ENCODE measurements at places on chromosomes 6 and 20.
A peak's percentile ranks its signal among the peaks of the same experiment; 100 is the strongest.

- DNase-seq: no peak
Measured at GRCh38 chr20:5949943-5950270, 426 bp downstream of the TRMT6 start.

DNA sequence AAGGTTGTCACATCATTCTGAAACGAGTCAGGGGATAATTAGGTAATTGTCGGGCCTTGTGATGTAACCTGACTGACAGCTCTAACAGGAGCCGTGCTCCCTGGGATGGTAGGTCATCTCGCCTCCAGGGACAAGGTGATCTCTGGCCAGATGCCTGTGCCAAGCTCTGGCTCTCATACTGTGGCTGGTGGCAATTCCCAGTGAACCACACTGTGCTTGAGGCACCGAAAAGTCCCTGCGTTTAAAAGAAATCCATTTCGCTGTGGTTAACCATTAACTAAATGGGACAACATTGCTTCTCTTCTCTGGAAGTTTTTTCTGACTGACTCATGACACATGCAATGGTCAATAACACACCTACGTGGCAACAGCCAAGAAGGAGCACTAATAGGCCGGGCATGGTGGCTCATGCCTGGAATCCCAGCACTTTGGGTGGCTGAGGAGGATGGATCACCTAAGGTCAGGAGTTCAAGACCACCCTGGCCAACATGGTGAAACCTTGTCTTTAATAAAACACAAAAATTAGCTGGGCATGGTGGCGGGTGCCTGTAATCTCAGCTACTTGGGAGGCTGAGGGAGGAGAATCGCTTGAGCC lies 669.2 kb downstream of the PRKN start:
- peak; percentile 70 for DNase-seq

GRCh38 chr20:5845681-5846615 lies 95.7 kb downstream of the SHLD1 start:
- no peak for DNase-seq

- DNase-seq: no peak
Measured at GRCh38 chr20:32433311-32434021, 75.3 kb downstream of the ASXL1 start.

DNA sequence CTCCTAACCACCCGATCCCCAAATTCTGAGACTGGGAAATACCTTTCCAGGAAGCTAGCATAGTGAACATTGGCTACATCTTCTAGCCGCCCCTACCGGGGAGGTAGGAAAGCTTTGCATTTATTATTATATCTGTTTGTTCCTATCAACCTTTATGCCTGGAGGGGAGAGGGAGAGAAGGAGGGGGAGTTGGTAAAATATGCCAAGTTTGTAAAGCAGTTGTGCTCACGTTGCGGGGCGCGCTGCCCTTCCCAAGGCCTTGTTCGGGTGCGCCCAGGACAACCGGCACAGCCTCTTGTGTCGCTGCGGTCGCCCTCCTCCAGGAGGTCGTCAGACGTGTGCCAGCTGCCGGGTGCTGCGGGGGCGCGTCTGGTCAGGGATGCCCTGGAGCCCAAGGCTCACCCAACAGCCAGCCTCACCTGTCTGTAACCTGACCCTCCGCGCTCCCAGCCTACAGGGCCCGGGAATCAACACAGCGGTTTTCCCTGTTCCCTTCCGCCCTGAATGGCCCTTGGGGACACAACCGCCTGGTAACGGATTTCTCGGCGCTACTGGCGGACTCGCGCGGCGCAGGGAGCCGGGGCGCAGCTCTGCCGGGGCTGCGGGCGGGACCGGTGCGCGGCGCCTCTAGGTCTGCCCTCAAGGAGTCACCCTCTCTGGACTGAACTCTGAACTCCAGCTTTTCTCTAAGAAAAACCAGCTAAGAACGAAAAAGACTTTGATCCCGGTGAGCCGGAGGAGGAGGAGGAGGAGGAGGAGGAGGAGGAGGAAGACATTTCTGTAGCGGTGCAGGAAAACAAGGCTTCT lies 1.1 kb upstream of the OVOL2 start:
- DNase-seq: no peak

DNA sequence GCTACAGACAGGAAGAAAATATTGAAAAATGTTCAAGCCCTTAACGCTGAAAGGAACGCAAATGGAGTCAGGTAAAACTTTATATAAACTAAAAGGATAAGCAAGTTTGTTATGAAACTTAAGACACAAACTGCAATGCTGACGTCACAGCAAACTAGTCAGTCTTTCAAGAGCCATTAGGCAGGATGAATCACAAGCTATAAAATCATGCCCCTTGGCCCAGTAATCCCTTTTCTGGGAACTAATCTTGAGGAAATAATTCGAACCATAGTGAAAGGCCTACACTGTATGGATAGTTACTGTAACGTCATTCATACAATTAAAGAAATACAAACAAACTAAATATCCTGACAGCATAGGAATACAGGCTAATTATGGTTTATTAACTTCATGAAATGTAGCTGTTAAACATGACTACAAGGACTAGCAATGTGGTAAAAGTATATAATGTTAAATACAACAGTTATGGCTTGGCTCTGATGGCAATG lies 42.7 kb upstream of the HINT3 start:
- DNase-seq: no peak

DNA sequence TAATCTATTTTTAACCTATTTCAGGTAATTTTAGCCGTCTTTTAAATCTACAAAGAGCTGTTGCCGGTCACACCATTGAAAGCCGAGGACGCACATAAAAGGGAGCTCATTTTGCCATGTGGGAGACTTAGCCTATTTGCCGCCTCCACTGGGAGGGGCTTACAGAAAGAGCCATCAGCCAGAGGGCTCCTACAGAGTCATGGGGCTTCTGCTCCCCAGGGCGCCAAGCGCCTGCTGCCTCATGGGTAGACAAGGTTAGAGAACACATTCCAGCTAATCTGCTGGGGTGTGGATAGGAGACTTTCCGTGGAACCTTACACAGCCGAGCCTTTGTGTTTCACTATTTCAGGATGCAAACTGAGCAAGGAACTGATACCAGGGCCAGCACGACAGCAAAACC lies 12.6 kb downstream of the PCMTD2 start:
- DNase-seq: peak; percentile 48

GRCh38 chr20:298776-299391 lies 1.5 kb downstream of the ZCCHC3 start:
- DNase-seq: no peak

DNA sequence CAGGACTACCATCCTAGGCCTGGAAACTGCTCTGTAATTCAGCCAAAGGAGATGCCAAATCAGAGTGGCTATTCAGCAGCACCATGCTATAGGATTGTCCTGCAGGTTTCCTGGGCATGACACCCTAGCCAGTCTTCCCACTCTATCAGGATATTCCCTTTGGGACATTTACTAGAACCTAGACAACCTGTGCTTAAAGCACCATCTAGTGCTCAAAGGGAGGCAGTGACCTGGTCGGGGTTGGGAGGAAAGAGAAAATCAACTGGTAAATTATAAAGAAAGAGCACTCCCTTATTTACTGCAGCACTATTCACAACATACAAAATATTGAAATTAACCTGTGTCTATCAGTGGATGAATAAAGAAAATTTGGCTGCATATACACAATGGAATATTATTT lies 67.2 kb upstream of the SMLR1 start:
- DNase-seq: no peak

DNA sequence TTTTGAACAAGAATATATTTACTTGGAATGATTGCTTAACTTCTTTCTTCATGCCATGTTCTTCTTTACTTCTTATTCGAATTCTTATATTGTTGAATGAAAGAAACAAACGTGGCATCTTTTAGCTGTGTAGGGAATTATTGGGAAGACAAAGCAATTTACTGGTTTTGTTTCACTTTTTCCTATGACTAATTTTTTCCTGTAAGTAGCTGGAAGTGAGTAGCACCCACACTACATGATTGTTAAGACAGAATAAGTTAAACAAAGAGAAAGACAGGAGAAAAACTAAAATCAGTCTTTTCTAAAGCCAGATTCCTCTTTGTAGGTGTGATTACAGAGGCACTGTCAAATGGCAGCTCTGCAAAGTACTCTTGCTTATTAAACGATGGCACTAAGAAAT lies 593.4 kb downstream of the EYS start:
- no peak for DNase-seq

GRCh38 chr6:118042855-118043254 lies 135.8 kb downstream of the SLC35F1 start:
- no peak for DNase-seq

DNA sequence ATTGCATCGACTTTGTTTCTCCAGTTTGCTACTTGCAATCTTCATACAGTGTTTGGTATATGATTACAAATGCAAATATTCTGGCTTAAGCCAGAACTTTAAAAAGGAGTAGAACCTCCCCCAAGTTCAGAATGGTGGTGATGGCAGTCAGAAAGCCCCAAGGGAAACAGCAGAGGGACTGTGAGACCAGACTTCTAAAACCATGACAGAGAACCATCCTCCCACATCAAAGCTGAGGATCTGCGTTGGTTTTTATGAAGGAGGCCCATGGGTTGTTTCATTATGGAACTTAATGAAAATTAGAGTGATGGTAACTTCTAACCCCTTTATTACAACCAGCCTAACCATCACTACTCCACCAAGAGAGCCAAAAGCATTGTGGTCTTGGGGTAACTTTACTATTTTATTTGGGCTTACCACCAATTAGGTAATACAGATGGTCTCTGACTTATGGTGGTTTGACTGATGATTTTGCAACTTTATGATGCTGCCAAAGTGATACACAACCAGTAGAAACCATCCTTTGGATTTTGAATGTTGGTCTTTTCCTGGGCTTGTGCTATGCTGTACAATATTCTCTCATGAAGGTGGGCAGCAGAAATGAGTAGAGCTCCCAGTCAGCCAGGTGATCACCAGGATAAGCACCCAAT lies 10.9 kb upstream of the MRS2 start:
- no peak for DNase-seq

GRCh38 chr6:25980935-25981334 lies 18.3 kb downstream of the TRIM38 start:
- DNase-seq: no peak

GRCh38 chr6:37018198-37019064 lies 13.0 kb downstream of the FGD2 start:
- DNase-seq: peak; percentile 94

GRCh38 chr6:19525673-19526072 lies 311.5 kb upstream of the ID4 start:
- DNase-seq: no peak

- DNase-seq: peak; percentile 72
Measured at GRCh38 chr6:21587961-21588480, 5.5 kb upstream of the SOX4 start.

DNA sequence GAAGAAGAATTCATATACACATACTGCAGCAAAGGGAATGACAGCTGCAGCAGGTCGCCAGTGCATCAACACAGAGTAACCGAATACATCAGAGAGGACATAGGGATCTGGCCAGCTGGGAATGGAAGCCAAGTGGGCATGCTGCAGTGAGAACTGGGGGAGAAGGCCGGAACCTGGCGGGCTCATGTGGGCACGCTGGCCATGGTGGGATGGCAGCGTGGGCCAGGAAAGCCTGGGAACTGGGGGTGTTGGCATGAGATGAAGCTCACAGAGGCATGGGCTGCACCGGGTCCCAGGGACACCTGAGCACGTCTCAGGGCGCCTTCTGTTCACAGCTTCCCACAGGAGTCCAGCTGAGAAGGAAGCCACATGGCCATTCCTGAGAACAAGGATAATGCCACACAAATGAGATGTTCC lies 139.5 kb upstream of the AGPAT4 start:
- no peak for DNase-seq

DNA sequence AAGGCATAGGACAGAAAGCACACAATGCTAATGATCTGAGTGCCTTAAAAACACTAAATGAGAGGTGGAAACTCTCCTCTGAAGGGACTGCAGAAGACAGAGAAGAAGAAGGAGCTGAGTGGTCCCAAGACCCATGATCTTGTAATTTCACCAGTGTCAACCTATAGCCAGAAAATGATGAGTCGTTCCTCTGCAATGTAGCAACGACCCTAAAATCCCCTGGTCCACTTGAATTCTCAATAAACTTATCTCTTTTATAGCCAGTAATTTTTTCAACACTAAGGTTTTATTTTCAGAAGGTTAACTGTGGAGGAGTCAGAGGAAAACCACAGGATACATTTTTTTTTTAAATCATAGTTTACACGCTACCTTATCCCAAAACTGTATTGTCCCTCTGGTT lies 490.6 kb upstream of the MARCKS start:
- DNase-seq: no peak

Measured in Right ventricle myocardium superior (tissue), 1 donor.